ENCODE measurements at places on chromosomes 3 and 15.

GRCh38 chr3:18369551-18370185 lies 55.5 kb downstream of the SATB1 start:
- DNase-seq = no peak

DNA sequence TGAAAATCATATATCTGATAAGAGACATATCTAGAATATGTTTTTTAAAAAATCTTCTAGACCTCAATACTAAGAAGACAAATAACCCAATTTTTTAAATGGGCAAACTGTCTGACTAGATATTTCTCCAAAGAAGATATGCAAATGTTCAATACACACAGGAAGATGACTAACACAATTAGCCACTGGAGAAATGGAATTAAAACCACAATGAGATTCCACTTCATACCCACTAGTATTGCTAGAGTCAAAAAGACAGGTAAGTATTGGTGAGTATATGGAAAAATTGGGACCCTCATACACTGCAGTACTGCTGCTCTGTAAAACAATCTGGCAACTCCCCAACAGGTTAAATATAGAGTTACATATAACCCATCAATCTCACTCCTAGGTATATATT lies 33.1 kb upstream of the TOPAZ1 start:
- no peak for DNase-seq

GRCh38 chr3:160455846-160456245 lies 6.3 kb upstream of the TRIM59 start:
- DNase-seq = no peak

DNA sequence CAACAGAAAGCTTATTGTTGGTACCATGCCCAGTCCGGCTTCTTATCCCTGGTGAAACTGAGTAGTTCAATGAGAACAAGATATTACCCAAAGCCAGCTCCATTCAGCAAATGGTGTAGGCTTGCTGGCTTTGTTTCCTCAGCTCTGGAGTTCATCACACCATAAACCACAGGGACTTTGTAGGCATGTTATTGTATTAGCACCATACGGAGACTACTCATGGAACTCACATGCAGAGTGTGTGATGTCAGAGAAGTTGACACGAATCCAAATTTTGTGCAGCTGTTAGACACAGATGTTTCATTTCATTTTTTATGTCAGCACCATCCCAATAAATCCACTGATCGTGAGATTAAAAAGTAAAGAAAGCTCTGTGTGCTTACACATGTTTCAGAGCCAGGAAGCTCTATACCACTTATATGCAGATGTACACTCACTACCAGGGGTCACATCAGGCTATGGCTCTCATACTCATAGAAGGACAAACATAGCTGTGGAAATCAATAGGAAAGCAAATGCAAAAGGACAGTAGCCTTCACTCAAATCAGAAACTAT lies 63.4 kb upstream of the LEKR1 start:
- no peak for DNase-seq

DNA sequence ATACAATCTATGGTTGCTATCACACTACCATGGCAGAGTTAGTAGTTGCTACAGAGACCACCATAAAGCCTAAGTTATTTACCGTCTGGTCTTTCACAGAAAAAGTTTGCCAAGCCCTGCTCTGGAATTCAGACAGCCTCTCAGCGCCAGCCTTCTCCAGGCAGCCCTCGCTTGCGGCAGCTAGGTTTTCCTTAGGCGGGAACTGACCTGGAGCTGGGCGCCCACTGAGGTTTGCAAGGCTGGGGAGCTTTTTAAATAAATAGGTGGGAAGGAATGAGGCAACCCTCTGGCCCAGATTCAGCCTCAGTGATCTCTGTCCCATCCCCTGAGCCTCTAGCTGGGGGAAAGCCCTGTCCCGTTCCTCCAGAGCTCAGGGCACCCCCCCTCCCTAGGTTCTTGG lies 1.2 kb downstream of the CTSH start:
- DNase-seq = no peak

DNA sequence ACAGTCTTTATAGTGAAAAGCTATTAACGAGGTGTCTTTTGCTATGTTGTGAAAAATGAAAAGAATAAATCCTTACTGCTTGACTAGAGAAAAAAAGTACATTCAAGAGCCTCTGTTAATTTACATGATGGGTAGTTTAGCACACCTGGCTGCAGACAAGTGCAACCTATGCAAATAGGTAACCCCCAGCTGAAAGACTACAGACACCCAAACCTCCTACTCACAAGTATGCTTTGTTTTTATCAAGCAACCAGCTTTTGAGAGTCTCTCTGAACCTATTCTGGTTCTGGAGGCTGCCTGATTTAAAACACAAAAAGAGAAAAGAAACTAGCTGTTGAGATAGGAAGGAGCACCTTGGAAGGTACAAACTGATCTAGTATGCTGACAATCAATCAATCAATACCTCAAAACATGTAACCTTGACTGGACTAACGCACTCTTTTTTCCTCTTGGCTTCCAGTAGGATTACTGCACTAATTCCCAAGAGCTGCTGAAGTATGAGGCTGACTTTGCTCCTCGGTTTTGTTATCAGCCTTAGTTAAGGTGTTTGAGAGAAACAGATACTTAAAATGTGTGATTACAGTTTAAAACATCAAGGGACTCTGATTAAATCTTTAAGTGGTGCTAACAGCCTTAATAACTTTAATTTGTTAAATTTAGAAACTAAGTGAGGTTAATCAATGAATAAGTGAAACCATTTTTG lies 63.6 kb downstream of the OSBPL10 start:
- no peak for DNase-seq

GRCh38 chr15:68834346-68834745 lies 13.7 kb upstream of the ANP32A start:
- no peak for DNase-seq

DNA sequence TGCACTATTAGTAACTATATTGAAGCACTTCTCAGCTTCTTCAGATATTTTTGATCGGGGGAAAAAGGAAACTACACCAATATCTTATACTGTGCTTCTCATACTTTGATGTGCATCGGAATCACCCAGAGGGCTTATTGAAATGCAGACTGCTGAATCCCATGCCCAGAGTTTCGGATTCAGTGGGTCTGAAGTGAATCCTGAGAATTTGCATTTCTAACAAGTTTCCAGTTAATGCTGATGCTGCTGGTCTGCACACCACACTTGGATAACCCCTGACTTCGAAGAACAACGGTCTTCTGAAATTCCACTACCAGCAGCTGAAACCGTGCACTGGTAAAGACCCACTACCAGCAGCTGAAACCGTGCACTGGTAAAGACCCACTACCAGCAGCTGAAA lies 243.9 kb downstream of the NTRK3 start:
- DNase-seq = no peak

- no peak for DNase-seq
Measured at GRCh38 chr3:126351086-126351770, 6.0 kb downstream of the KLF15 start.

DNA sequence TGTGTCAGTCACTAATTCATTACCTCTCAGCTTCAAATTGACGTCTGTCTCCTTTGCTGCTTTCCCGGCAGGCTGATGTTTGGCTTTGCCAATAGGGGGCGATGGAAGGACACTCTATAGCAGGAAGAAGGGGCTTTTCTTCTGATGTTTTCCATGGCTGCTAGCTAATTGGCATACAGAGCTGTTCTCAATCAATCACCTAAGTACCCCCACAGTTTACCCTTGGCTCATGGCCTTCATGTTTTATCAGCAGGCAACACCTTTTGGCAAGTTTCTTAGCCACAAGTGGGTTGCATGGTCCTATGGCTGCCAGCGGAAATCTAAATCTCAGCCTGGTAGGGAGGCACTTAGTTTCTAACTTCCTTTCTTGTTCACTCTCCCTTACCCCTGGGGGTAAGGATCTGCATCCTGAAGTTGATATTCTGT lies 45.0 kb downstream of the ESYT3 start:
- DNase-seq = peak; percentile 12

- DNase-seq = no peak
Measured at GRCh38 chr15:25243800-25244097, 195.1 kb downstream of the UBE3A start.

GRCh38 chr3:60770532-60770931 lies 480.7 kb downstream of the FHIT start:
- no peak for DNase-seq

GRCh38 chr3:67937498-67938118 lies 283.2 kb upstream of the SUCLG2 start:
- DNase-seq = no peak

DNA sequence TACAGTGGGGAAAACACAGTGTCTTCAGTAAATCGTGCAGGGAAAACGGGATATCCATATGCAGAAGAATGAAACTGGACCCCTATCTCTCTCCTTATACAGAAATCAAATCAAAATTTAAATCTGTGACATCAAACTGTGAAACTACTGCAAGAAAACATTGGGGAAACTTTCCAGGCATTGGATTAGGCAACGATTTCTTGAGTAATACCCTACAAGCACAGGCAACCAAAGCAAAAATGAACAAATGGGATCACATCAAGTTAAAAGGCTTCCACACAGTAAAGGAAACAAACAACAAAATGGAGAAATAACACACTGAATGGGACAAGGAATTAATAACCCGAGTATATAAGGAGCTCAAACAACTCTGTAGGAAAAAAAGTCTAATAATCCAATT lies 165.3 kb downstream of the PLCL2 start:
- no peak for DNase-seq

- DNase-seq = no peak
Measured at GRCh38 chr15:95226835-95227234, 995.5 kb downstream of the MCTP2 start.

GRCh38 chr3:38561746-38562466 lies 65.8 kb downstream of the EXOG start:
- no peak for DNase-seq

GRCh38 chr3:69181592-69182211 lies 59.3 kb upstream of the LMOD3 start:
- peak; percentile 94 for DNase-seq

DNA sequence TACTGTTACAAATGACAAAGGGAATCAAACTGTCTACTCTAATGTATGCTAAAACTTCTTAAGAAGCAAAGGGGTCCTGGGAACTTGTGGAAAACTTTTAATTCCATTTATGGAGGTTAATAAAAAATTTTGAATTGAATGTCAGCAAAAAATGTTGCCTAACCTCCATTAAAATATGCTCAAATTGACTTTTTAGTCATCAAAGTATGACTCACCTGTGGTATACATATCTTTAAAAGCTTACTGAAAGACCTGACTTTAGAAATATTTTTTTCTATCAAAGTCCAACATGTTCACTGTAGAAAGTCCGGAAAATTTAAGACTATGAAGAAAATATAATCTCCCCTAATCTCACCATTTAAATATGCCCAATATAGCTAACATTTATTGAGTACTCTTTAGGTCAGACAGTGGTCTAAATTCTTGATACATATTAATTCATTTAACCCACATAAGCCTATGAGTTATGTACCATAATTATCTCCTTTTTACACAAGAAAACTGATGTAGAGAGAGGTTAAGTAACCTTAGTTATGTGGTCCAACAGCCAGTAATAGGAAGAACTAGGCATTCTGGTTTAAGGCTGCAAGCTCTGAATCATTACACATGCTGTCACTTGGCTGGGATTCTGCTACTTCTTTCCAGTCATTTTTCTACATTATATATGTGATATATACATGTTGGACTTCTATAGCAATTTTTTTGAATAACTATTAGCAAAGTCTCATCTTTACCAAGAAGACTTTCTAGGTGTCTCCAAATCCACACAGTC lies 83.6 kb downstream of the PDZRN3 start:
- no peak for DNase-seq

DNA sequence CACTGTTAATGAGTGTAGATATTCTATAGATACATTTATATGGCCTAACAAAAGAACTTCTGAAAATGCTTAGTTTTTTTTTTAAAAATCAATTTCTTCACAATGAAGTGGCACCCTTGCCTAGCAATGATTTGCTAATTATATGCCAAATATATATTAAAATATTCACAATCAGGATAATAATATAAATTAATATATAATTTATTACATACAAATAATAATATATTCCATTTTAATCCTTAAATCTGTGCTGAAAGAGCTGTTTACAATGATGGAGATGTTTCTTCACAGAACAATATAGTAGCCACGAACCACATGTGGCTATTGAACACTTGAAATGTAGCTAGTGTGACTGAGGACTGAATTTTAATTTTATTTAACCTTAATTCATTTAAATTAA lies 648.4 kb upstream of the GBE1 start:
- DNase-seq = no peak

GRCh38 chr3:197135212-197135611 lies 105.6 kb upstream of the MELTF start:
- no peak for DNase-seq

GRCh38 chr3:8743911-8744310 lies 10.3 kb downstream of the CAV3 start:
- DNase-seq = no peak

DNA sequence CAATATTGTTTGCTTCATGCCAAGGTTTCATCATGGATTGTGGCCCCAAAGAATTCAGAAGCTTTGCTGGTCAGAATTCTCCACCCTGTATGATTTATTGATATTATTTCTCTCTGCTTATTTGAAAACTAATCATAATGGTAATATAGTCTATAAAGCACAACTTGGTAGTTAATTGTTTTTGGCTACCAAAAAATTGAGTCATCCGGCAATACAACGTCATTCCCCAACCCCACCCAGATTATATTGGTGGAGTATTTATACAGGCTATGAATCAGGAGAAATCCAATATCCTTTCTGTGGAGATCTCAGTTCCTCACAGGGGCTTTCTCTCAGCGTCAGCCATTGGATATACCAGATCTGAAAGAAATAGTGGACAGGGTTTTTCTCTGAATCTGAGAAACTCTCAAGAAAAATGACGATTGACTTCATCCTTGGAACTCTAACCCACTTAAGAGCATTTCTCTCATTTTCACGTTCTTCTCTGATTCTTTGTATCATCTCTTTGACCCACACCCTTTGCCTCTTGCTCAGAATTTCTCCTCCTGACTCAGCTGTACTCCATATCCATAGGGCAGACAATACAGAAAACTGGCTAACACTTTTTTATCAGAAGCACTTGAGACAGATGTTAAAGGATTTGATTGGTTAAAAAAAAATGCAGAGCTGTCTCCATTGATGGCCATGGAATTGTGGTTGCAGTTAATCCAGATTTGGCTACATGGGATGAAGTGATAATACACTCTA lies 1055.8 kb upstream of the CADM2 start:
- DNase-seq = no peak

DNA sequence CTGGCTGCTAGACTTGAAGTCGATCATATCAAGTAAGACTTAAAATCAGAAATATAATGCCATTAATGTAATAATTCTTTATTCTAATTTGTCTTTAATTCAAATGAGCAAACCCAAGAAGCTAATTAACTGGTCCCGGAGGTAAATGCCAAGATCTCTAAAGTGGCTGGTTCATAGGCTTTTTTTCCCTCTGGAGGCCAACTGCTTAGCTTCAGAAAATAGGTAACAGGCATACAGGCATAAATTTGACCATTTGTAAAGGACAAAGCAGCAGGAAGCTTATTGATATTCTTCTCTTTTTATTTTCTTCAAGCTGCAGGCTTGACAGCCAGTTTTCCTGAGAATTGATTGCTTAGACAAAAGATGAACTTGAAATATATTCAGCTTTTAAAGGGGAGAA lies 158.6 kb upstream of the RAP2B start:
- no peak for DNase-seq

All from globus pallidus (tissue), 1 donor.